T-helper 1 cell (primary cell): ENCODE measurements at places on chromosomes 6 and 20.

DNA sequence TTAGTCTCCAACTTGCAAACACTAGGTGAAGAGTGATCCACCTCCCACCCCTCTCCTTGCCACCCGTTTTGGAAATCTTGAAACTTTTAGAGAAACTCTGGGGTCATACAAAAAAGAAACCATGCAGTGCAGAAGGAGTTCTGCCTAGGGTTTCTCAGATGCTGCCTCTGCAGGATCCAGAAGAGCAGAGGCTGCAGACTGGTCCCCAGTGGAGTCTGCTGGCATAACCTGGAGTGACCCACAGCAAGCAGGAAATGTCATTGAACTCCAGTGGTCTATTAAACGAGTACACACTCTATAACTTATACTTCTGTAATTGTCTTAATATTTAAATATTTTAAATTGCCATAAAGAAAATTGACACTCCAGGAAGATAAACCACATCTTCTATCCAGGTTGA lies 280.7 kb upstream of the NT5E start:
- no peak for DNase-seq

GRCh38 chr6:11929241-11929835 lies 82.8 kb upstream of the HIVEP1 start:
- DNase-seq, result no peak

- no peak for DNase-seq
Measured at GRCh38 chr6:56091159-56091869, 156.1 kb downstream of the COL21A1 start.

- DNase-seq, result no peak
Measured at GRCh38 chr6:16635810-16636602, 125.3 kb downstream of the ATXN1 start.

- no peak for DNase-seq
Measured at GRCh38 chr6:8839626-8840025, 404.3 kb upstream of the SLC35B3 start.

DNA sequence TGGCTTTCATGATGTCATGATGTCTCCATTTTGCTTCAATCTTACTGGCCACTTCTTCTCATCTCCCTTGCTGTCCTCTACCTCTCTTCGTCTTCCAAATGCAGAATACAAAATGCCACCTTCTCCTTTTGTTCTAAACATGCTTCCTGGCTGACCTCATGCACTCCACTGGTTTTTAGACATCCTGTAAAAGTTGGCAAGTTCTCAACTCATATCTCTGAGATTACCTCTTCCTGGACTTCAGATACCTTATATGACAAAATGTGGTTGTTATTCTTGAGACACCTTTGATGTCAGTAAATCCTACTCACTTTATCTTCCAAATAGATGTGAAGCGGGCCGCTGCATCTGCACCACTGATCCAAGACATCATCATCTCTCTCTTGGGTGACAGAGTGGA lies 212.7 kb upstream of the FOXA2 start:
- DNase-seq, result no peak

GRCh38 chr20:40606660-40607059 lies 82.4 kb downstream of the MAFB start:
- DNase-seq, result no peak

DNA sequence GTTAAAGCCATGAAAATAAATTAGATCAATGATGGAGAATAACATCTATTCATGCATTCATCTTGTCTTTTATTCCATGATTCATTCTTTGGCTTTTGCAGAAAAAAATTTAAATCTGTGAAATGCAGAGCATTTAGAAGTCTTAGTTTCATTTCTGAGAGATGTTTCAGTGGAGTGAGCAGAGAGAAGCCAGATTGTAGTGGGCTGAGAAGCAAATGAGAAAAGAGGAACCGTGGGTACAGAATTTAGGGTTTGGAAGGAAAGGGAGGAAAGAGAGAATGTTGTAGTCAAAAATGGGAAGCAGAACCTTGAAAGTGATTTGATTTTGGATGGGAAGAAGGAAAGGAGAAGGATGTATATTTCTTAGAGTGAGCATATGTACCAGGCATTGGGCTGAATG lies 260.3 kb upstream of the MAN1A1 start:
- DNase-seq, result no peak

DNA sequence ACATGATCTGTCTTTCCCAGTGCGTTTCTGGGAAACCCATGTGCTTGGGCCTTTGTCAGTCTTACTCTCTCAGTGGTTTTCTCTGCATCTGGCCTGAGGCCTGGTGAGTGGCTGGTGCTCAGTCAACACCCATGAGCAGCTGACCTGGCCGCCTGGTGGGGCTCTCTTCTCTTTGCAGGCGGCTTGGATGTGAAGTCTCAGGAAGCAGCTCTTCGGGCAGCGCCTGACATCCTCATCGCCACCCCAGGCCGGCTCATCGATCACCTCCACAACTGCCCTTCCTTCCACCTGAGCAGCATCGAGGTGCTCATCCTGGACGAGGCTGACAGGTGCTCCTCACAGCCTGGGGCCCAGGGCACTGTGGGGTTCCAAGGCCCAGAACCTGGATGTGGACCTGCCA lies 10.8 kb downstream of the DDX27 start:
- DNase-seq, result no peak
